ENCODE measurements at places on chromosomes 1 and 21. TPM values are rescaled to one million over a fixed set of nuclear protein-coding genes. Genes with fewer than 3 reads are reported as not detected.

KCNJ10 gene
- total RNA-seq = not detected

ATP1A4 gene
- not detected for total RNA-seq

RPTN gene
- total RNA-seq = not detected

IFNGR2 gene
- 44.1 TPM for total RNA-seq

KCNE2 gene
- total RNA-seq = not detected

ANXA9 gene
- total RNA-seq = not detected

CD1D gene
- 0.17 TPM for total RNA-seq

NEXN gene
- 1.4 TPM for total RNA-seq

SLC35F3 gene
- not detected for total RNA-seq

RGS4 gene
- total RNA-seq = 1.2 TPM

FAM78B gene
- 0.52 TPM for total RNA-seq

DPT gene
- total RNA-seq = not detected

CBS gene
- total RNA-seq = 6.6 TPM

PRRX1 gene
- 1.3 TPM for total RNA-seq

TNFSF18 gene
- total RNA-seq = 16.1 TPM

SPRR1A gene
- not detected for total RNA-seq

PROX1 gene
- total RNA-seq = 125 TPM

RGS8 gene
- under 0.01 TPM for total RNA-seq

MYCL gene
- 0.22 TPM for total RNA-seq

RAP1GAP gene
- under 0.01 TPM for total RNA-seq

KRTAP12-2 gene
- total RNA-seq = not detected

MRAP gene
- not detected for total RNA-seq

ST6GALNAC3 gene
- 110 TPM for total RNA-seq

SPRR2E gene
- not detected for total RNA-seq

BMP8B gene
- under 0.01 TPM for total RNA-seq

UBL4B gene
- not detected for total RNA-seq

AGT gene
- total RNA-seq = under 0.01 TPM

HMGCS2 gene
- total RNA-seq = not detected

S100A14 gene
- 0.43 TPM for total RNA-seq

TFF2 gene
- not detected for total RNA-seq

ADAMTS5 gene
- total RNA-seq = 2.9 TPM

RSBN1 gene
- 11.3 TPM for total RNA-seq

LCE1F gene
- not detected for total RNA-seq

TIPRL gene
- 33.9 TPM for total RNA-seq

HAO2 gene
- total RNA-seq = not detected

NUF2 gene
- 2.9 TPM for total RNA-seq

NMNAT2 gene
- total RNA-seq = 0.34 TPM

MAB21L3 gene
- total RNA-seq = not detected

RNF207 gene
- 3.3 TPM for total RNA-seq

DMRTA2 gene
- under 0.01 TPM for total RNA-seq

TBX19 gene
- 0.65 TPM for total RNA-seq

CHIA gene
- not detected for total RNA-seq

Measured in dermis lymphatic vessel endothelial cell (primary cell).